ENCODE measurements at places on chromosomes 2 and 18.

- DNase-seq: no peak
Observed at GRCh38 chr2:32783469-32783868, 155.6 kb downstream of the TTC27 start.

DNA sequence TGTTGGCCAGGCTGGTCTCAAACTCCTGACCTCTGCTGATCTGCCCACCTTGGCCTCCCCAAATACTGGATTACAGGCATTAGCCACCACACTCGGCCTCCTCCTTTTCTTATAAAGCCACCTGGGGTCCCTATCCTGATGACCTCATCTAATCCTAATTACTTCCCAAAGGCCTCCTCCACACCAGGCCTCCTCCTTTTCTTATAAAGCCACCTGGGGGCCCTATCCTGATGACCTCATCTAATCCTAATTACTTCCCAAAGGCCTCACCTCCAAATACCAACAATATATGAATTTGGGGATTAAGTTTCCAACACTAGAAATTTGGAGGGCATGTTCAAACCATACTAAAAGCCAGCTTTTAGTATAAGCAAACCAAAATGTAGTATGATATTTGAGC, 9.7 kb upstream of the RMC1 start:
- no peak for DNase-seq

- DNase-seq: no peak
Observed at GRCh38 chr2:200137691-200138090, 168.8 kb upstream of the SPATS2L start.

GRCh38 chr2:219165058-219165911, 4.5 kb downstream of the SLC23A3 start:
- DNase-seq: no peak

DNA sequence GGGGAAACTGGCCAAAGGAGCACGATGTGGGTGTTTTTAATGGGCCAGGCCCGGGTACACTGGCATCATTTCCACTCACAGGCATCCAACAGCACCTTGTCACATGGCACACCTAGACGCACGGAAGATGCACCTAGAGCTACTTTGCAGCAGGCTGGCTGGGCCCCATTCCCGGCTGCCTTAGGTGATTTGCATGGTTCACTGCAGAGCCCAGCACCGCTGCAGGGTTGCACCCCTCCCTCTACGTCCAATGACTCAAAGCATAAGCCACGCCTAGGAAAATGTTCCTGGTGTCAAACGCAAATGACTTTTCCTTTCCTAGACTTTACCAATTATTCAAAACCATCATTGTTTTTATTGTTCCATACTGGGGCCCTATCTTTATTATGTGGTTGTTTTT, 222.9 kb downstream of the EIPR1 start:
- no peak for DNase-seq
